ENCODE measurements at places on chromosomes 7 and 10.

DNA sequence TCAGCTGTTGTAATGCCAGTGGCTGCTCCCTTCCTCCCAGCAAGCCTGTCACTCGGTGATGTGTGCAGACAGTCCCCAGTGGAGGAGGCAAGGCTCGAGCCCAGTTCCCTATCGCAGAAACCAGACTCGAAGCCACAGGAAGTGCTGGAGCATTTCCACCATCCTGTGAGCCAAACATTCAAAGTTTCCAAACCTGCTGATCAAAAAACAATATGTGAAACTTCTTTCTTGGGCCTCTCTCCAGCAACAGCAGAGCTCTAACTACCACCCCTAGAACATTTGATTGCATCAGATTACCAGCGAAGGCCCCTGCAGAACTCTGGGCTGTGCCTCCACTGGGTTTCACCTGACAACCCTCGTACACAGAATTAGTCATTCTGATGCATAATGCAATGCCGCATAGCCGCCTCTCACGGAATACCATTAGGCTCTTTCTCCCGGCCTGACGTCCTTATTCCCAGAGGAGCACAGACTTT is 94.0 kb downstream of the ELMO1 start:
- DNase-seq: peak; percentile 86

GRCh38 chr7:27605689-27606269 is 56.9 kb downstream of the HIBADH start:
- DNase-seq: no peak

DNA sequence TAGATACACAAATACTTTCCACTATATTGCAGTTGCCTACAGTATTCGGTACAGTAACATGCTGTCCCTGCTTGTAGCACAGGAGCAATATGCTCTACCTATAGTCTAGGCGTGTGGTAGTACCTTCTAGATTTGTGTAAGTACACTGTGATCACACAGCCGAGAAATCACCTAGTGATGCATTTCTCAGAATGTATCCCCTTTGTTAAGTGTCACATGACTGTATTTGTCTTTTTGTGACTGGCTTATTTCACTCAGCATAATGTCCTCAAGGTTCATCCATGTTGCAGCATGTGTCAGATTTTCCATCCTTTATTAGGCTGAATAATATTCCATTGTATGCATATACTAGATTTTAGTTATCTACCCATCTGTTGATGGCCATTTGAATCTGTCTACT is 61.9 kb downstream of the BTRC start:
- DNase-seq: no peak

GRCh38 chr7:18788026-18788425 is 292.5 kb downstream of the HDAC9 start:
- no peak for DNase-seq

- no peak for DNase-seq
These were observed 685.3 kb upstream of the GALNT17 start for GRCh38 chr7:70446448-70447143.

DNA sequence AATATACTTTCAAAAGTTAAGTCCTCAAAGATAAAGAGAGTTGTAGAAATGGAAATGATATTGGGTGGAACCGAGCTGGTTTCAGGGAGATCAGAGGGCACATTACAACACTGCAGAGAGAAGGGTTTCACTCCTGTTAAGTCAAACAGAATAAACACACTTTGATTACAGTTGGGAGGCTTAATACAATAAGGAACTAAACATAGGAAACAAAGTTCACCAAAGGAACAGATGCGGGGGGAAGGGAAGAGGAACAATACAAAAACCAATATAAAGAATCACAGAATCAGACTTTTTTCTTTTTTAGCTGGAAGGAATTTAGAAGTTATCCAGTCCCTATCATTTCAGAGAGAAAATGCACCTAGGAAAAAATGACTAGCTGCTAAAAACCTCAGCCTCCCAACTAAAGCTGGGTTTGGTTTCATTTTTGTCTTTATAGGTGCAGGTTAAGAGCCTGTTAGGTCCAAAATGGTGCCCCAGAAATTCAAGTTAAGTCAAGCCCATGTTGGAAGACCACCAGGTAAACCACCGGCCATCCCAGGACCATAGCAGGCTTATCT is 81.9 kb downstream of the DNMBP start:
- no peak for DNase-seq

DNA sequence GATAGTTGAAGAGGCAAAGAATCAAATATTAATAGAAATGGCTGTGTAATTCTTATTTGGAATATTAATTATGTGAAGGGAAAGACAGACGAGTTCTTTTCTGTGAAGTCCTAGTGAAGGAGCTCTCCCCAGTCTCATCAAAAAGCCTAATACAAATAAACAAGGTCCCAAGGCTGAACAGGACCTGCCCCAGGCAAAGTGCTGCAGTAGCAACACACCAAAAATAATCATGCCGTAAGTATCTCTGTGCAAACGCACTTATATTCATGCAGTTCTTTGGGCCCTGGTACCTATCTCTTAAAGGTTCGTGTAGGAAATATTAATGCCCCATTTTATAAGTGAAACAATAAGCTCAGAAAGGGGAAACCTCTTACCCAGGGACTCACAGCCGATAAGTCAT is 12.2 kb upstream of the CHST15 start:
- DNase-seq: no peak

DNA sequence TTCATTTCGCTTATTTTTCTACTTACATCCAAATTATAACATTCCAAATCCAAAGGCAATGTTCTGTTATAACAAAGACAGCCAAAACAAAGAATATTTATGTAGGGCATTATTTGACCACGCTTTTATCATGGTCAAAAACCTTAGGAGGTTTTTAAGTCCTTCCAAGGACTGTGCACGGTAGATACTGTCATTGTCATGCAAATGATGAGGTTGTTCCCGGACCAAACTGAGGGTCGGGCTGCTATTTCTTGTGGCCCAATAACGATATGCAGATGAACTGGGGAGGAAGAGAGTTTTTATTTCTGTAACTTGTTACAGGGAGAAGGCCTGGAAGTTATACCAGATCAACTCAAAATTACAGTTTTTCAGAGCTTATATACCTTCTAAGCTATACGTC is 56.6 kb upstream of the STEAP4 start:
- DNase-seq: no peak

DNA sequence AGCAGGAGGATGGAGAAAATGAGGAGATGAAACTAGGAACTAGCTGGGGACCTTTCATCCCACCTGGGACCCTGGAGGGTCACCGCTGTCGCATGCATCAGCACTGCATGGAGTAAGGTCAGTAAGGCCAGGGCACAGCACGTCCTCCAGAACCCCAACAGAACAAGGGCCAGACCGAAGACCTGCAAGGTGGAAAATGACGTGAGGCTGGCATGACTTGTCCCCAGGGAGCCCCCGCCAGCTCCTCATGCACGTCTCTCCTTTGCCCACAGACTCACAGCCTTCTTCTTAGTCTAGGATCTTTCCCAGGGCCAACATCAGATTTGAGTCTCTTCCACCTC is 4.7 kb downstream of the ZNF488 start:
- DNase-seq: no peak

GRCh38 chr10:2022401-2022800 is 285.1 kb upstream of the ADARB2 start:
- no peak for DNase-seq

DNA sequence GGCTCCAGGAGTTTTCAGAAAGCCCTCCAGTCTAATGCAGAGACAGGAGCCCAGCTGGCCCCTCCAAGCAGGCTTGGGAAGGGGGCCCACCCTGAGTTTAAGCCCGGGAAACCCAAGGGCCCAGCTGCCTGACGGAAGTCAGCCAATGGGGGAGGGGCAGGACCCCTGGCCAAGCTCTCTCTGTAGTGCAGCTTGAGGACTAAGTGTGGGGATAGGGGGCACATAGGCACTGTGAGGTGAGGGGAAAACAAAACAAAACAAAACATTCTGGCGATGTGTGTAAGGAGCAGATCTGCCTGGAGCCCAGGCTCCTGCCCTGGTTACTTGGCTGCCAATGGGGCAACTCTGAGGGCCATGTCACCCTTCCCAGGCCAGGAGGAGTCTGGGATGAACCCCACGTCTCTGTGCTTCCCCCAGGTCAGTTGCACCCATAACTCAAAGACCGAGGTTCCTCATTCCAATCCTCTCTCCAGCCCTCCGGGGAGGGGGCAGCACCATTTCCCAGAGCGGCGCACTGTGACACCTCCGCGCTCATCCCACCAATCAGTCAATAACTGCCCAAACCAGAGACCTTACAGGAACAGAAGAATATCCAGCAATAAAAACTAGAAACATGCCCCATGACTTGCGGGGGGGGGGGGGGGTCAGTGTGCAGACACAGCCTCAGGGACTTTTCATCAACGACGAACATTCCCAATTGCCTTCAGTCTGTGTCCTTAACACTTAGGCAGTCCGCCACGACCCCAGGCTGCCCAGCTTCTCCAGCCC is 1.7 kb downstream of the CXCL12 start:
- no peak for DNase-seq

DNA sequence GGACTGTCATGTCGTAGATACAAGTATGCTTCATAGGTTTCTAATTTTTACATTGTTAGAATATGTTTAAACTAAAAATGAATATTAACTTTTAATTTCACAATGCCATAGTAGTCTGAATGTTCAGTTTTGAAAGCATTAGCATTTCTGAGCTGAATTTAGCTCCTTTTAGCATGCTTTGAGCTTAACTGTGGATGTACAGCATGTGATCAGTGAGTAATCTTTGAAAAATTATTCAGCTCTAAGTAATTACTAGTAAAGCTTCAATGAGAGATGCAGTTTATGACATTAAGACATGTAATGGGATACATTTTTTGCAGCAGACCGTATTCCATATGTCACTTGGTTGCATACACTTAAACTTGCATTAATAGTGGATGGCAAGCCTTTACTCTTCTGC is 114.1 kb upstream of the WNT16 start:
- no peak for DNase-seq

GRCh38 chr7:119974972-119975371 is 298.0 kb upstream of the KCND2 start:
- no peak for DNase-seq

- DNase-seq: no peak
These were observed 134.7 kb downstream of the SEMA3D start for GRCh38 chr7:85052056-85052737.

DNA sequence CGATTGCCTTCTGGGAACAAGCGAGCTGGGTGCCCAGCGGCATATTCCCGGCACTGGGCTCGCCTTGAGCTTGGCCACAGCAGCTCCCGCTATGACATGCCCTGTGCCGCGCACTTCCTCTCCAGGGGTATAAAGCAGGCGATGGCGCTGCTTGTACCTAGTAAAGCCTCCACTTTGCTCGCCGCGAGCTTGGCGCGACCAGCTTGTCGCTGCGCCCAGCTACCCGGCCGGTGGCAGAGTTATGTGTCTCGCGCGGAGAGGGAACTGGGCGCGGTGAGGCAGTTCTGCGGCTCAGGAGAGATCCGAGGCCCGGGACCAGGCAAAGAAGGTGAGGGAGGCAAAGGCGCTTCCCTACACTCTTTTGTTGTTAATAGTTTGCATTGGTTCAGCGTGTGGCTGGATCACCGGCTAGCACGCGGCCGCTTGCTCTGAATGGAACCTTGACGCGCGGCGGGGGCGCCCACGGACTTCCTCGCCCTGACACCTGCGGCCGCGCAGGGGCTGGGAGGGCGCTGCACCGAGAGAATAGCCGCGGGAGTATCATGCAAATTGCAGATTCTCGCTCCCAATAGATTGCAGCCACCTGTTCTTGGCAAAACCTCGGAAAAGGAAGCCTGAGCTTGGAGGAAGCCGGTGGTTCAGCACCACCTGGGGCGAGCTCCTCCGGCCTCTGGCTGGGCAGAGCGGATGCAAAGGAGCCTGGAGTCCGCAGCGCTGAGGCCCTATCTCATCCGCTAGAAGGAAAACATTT is 3.0 kb upstream of the BUB3 start:
- DNase-seq: no peak

GRCh38 chr10:103812432-103812831 is 42.9 kb downstream of the SH3PXD2A start:
- no peak for DNase-seq

- DNase-seq: no peak
These were observed 91.7 kb downstream of the RNF216 start for GRCh38 chr7:5689716-5690115.

- no peak for DNase-seq
These were observed 120.6 kb upstream of the AGK start for GRCh38 chr7:141430455-141431139.

GRCh38 chr10:126944191-126944590 is 39.0 kb downstream of the DOCK1 start:
- DNase-seq: no peak

GRCh38 chr10:43094085-43094484 is 17.2 kb downstream of the RET start:
- DNase-seq: no peak

DNA sequence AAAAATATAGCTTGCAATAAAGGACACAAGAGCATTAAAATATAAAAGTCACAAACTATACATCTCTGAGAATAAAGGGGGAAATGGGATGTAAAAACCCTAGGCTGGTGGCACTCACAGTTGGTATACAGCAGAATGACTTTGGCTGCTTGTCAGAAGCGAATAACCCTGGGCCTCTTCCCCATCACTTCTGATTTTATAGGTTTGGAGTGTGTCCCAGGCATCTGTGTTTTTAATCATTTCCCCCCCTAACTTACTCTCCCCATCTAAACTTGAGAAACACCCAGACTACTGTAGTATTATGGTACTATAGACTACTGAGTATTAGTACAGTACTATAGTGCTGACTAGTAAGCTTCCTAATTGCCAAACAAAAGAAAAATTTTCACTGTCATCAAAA is 1.8 kb upstream of the RPA3 start:
- DNase-seq: no peak

- no peak for DNase-seq
These were observed 163.7 kb upstream of the AHR start for GRCh38 chr7:17134786-17135185.

GRCh38 chr7:93307131-93307660 is 75.0 kb downstream of the VPS50 start:
- DNase-seq: no peak

- DNase-seq: no peak
These were observed 46.7 kb downstream of the PDLIM1 start for GRCh38 chr10:95244152-95244551.

DNA sequence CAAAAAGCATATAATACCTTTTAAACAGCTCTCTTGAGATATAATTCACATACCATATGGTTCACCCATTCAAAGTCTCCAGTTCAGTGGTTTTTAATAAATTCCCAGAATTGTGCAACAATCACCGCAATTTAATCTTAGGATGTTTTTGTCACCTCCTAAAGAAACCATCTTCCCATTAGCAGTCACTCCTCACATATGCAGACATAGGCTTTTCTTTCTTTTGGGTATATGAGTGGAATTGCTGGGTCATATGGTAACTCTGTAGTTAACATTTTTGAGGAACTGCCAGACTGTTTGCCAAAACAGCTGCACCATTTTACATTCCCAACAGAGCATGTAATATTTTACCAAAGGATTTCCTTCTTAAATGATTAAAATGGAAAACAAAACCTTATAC is 57.0 kb downstream of the CC2D2B start:
- DNase-seq: no peak

GRCh38 chr7:92528958-92529264 is 316 bp downstream of the RBM48 start:
- no peak for DNase-seq

DNA sequence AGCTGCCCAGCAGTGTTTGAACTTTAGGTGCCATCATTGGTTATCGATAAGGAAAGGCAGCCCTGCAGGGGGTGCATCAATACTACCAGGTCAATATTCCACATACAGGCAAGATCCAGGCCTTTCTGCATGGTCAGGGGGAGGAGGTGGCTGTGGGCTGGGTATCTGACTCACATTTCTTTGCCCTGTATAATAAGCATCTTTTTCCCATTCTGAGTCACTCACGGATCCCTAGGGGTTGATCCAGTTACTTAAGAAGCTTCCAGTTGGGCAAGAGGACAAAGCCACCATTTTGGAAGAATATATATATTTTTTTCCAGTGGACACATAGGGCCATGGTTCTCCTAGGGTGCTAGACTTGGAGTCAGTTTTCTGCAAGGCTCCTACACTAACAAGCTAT is 114.2 kb upstream of the HABP2 start:
- DNase-seq: no peak
